IPS DF 6.9 (cell line): ENCODE measurements at places on chromosomes 4 and X.

- no peak for DNase-seq
Measured at GRCh38 chrX:1946974-1947373, 332.1 kb downstream of the ASMT start.

- no peak for DNase-seq
Measured at GRCh38 chr4:47510506-47511143, 25.6 kb downstream of the ATP10D start.

GRCh38 chrX:103124284-103124683 lies 31.3 kb upstream of the NXF3 start:
- DNase-seq: no peak

DNA sequence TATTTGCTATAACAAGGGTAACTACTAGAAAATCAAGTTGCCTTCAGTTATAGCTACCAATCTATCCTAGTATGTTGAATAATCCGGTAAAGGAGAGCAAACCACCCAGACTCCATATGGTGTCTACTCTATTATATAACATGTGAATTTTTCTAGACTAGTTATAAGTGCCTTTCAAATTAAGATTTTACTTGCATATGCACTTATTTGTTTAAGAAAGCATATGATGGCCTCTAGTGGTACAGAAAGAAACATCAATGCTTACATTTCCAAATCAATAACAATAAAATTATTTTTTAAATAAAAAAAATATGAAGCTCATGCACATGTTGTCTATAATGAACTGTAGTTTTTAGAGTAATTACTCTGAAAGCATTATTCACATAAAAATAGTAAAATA lies 1516.4 kb upstream of the PABPC4L start:
- DNase-seq: no peak

- DNase-seq: no peak
Measured at GRCh38 chr4:53763813-53764597, 172.7 kb upstream of the LNX1 start.

DNA sequence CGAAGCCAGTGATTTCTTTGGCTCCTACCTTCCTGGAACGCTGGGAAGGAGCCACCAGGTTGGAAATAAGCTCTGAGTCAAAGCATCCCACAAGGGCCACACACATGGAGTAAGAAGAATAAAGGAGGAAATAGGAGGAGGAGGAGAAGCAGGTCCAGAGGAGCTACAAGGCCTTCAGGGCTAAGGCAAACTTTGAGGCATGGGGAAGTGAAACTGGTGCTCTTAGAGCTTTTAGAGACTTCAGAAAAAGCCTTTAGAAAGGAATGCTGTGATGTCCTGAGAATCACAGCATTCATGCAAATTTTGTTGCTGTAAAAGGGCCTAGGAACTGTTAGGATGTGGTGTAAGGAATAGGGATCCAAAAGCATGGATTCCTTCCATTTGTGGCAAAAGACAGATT lies 135.9 kb upstream of the ARHGEF9 start:
- DNase-seq: no peak

GRCh38 chrX:41796046-41796445 lies 72.1 kb downstream of the GPR82 start:
- DNase-seq: no peak

DNA sequence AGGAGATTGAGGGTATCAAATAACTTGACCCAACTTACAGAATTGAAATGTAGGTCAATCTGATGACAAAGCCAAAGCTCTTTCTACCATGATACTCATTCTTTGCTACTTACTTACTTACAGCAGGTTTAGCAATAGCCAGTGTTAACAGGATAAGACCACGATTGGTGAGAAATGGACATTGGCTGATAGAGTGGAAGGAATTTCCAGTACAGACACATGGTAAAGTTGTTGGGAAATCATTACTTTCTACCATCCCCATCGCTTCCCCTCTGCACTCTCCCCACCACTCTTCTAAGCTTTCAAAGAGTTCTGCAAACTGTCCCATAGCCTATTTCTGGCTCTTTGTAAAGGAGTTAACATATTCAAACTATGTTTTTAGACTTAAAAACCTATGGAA lies 119.7 kb downstream of the CHRNA9 start:
- DNase-seq: no peak

- no peak for DNase-seq
Measured at GRCh38 chr4:73732759-73733431, 7.5 kb upstream of the CXCL8 start.

GRCh38 chrX:141405853-141406492 lies 163.7 kb upstream of the SPANXC start:
- no peak for DNase-seq

DNA sequence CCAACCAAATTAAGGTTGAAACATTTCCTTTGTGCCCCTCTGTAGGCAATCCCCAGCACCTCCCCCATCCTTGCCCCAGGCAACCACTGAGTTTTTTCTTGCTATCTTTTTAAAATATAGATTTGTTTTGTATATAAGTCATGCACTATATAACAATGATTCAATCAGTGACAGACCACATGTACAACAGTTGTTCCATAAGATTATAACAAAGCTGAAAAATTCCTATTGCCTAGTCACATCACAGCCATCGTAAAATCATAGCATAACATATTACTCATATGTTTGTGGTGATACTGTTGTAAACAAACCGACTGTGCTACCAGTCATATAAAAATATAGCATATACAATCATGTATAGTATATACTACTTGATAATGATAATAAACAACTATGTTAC lies 211.9 kb upstream of the NRK start:
- DNase-seq: no peak

DNA sequence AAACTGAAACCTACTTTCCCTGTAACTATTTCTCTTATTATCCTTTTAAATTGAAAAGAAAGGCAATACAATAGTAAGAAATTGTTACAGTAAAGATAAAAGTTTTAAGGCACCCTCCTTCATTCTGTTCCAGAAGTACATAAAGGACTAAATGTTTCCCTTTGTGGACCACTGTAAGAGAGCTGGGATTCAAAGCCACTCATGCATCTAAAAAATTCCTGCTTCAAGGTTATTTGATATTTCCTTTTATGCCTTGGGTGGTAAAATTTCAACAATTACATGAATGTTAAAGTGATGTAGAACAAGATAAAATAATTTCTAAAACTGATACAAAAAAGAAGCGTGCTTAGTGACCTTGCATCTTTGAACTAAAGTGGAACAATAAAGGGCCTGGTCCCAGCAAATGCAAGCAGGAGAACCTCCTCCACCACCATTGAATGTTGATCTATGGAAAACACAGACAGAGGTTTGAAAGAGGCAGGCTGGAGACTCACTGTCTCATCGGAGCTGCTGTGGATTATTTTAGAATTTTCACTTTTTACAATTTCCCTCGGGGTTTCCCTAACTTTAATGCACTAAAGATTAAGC lies 42.3 kb upstream of the PRSS12 start:
- no peak for DNase-seq

GRCh38 chrX:1754077-1754476 lies 139.2 kb downstream of the ASMT start:
- no peak for DNase-seq

GRCh38 chrX:153214934-153215333 lies 35.9 kb downstream of the MAGEA1 start:
- no peak for DNase-seq

DNA sequence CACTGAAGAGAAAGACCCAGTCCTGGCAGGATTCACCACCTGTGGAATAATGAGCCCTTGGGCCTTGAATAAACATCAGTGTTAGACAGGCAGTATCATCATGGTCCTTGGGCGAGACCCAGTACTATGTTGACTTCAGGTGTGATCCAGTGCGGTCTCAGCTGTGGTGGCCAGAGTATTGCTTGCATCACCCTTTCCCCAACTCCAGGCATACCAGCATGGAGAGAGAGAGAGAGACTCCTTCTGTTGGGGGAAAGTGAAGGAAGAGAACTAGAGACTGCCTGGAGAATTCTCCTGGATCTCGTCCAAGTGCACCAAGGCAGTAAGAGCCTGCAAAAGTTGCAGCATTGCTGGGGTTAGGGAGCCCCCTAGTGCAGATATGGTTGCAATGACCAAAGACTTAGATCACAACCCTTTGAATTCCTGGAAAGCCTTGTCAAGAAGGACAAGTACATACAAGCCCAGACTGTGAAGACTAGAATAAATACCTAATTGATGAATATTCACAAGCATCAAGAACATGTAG lies 61.1 kb upstream of the VAMP7 start:
- DNase-seq: peak; percentile 25

GRCh38 chr4:113888006-113888405 lies 91.4 kb downstream of the ARSJ start:
- DNase-seq: no peak

DNA sequence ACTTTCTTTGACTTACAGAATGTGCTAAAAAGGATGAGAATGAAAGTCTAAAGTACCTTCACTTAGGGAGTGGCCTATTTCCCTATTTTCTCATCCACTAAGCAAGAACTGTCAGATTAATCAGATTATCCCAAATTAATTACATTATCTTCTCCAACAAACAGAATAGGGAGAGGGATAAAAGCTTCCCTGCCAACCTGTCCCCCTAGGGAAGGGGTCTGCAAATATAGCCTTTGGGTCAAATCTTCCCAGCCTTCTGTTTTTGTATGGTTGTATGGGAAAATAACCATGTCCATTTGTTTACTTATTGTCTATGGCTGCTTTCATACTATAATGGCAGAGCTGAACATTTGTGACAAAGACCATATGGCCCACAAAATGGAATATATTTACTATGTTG lies 57.1 kb upstream of the USP38 start:
- DNase-seq: no peak

- DNase-seq: no peak
Measured at GRCh38 chr4:138299881-138300280, 57.7 kb upstream of the SLC7A11 start.

- no peak for DNase-seq
Measured at GRCh38 chr4:89820010-89820409, 17.0 kb downstream of the SNCA start.

- no peak for DNase-seq
Measured at GRCh38 chr4:145341381-145341780, 140.3 kb upstream of the SMAD1 start.

DNA sequence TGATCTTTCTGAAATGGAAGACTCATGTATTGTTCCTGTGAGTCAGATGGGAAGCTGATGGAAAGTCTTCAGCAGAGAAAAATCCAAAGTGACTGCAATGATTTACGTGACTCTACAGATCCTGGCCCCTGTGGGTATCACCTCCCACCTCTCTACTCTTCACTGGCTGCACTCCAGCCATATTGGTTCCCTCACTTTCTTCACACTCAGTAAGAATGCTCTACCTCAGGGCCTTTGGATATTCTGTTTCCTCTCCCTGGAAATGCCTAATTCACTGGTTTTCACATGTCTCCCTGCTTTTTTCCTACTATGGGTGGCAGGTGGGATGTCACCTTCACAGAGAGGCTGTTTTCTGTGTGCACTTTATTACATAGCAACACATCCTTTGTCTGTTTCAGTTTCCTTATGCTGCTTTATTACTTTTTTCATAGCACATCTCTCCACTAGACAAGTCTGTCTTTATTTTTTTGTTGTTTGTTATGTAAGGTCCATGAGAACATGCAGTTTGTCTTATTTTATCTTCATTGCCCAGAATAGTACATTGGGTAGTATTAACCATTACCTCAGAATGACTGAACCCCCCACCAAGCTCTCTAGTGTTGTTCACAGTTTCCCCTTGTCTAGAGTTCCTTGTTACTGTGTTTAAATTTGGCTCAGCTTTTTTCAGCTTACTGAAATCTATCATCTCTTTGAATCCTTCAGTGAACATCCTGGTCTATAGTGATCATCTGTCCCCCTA lies 57.6 kb upstream of the CLNK start:
- DNase-seq: no peak

GRCh38 chr4:20367446-20367845 lies 115.7 kb downstream of the SLIT2 start:
- DNase-seq: no peak

DNA sequence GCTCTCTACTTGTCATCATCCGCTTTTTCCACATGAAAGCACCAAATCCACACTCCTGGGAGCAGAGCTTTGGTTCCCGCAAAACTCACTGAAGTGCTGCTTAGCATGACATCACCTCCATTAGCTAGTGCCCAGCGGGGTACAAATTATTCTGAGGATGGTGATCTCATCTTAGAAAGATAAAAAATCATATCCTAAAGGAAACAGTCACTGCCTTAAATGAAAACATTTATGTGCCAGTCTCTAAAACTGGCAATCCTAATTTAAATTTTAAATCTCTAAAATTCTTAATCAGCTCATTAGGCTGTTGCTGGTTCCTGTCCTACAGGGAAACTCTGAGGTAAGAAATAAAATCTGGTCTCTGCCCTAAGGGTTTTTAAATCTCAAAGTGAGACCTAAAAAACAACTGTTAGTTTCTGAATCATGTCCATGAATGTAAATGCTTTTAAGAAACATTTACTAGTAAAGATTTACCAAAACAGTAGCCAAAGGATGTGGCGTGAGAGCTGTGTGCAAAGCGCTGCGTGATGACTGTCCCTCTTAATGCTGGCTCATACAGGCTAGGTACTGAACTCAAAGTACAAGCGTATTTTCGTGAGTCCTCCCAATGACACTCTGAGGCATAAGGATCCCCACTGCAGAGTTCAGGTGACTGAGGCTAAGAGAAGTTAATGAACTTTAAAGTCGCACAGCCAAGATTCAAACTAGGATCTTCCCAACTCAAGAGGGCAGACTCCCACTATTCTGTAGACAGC lies 4.5 kb downstream of the CASP3 start:
- DNase-seq: no peak

- DNase-seq: no peak
Measured at GRCh38 chr4:147683188-147683591, 773 bp downstream of the PRMT9 start.

- DNase-seq: no peak
Measured at GRCh38 chr4:88018466-88018865, 11.0 kb downstream of the PKD2 start.

DNA sequence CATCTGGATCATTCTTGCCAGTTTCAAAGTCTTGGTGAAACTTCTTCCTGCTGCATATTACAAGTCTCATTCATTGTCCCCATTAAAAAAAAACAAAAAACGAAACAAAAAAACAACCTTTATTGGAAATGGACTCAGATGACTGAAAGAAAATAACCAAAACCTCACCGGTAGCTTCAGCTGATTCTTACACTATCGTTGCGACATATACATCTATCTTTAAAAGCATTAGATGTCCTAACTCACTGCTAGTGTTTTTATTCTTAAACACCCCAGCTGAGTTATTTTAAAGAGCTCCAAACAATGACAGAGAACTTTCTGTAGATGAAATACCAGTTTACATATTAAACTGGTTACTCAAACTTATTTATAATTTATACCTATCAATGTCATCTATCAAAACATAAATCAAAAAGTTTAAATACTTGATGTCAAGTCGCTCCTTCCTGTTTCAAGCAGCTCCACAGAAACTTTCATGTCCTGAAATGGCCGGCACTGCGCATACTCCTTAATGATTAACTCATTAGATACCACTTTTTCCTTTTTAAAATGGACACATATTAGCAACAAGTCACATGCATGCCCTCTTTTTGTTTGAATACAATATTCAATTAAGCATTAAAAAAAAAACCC lies 87.2 kb downstream of the HPRT1 start:
- no peak for DNase-seq

GRCh38 chr4:8090744-8091301 lies 67.8 kb downstream of the ABLIM2 start:
- DNase-seq: no peak

GRCh38 chr4:107060388-107060787 lies 24.3 kb upstream of the DKK2 start:
- no peak for DNase-seq
